ENCODE measurements at places on chromosomes 5 and 9.

DNA sequence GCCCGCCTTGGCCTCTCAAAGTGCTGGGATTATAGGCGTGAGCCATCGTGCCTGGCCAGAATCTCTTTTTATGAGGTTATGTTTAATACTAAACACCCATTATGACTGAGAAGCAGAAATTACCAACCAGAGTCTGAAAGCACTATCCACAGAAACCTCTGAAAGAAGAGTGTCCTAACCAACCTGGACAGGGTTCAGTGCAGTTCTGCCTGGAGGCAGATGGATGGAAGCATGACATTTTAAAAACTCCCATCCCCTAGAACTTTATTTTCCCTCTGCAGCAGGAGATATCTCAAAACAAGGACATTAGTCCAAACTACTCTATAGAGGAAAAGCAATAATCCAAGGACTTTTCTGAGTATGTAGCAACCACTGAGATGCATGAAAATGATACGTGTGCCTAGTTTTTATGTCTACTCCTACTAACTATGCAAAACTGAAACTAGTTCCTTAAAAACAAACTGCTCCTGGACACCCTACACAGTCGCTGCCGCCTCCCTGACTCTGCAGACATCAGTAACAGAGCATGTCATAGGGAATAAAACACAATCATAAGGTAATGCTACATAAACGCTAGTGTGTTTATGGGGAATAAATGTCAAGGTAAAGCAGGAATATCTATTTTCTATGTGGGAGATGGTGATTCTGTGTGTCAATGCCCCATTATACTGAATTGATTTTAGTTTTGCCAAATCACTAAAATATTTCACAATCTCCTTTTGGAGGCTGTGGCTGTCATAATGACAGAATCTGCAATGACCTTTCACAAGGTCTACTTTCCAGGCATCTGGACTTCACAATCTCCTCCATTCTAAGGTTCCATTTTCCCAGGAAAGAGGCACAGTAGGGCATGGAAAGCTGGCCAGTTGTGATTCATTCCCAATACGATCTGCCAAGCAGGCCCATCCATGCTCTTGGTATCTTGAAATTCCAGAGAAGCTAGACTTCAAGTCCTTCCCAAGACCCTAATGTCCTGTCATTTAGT lies 122.8 kb downstream of the SIL1 start:
- DNase-seq = no peak

DNA sequence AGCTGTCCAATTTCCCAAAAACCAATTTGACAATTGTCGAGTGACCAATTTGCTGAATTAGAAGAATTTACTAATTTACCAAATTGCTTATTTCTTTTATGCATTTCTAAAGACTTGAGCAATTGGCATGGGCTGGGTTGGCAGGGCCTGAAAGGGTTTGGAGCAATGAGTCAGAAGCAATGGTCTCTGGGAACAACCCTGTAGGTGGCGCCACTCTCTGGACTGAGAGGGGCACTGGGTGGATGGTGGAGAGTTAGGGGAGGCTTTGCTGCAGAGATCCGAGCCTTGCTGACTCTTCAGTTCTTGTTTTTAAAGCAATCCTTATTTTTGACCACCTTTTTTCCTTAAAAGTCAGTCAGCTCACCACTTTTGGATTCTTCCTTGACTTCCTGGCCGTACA lies 71.5 kb upstream of the RPS23 start:
- DNase-seq = no peak

DNA sequence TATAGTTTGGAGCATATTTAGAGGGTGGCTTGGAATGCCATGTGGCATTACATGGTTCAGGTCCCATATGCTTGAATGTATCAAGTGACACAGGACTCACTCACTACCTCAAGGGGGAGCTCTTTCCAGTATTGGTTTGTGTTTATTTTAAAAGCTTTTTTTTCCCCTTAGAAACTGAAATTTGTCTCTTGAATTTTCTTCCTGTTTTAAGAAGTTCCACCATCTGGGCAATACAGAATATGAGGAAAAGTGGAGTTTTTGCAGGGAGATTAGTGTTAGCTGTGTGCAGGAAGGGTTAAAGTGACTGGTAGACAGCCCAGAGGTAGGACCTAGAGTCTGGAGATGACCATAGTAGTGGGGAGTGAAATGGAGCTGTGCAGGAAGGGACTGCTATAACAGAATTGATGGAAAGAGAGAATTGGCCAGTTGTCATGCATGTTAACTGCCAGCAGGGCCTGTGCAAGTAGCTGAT lies 36.6 kb downstream of the CTNNA1 start:
- DNase-seq = peak; percentile 17

- no peak for DNase-seq
These were observed 142.7 kb downstream of the MCTP1 start for GRCh38 chr5:95142145-95142544.

DNA sequence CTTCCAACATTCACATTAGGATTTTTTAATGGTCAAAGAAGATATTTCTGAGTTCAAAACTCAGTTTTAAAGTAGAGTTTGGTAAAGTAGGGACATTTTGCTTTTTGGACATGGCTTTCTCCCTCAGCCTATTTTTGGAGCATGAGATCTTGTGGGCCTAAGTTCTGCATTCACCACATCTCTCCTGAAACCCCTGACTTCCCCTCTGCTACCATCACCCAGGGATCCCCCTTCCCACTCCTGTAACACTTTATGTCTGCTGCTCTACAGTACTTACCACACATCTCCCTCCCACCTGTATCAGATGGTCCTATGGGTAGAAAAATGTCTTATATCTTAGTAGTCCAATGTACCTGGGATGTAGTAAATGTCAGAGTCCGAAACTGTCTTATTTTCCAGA lies 48.2 kb upstream of the JAK2 start:
- DNase-seq = no peak
